PC-3 (cell line): ENCODE measurements at places on chromosomes 1 and 21.

GRCh38 chr1:9760824-9761223 lies 62.9 kb downstream of the CLSTN1 start:
- no peak for DNase-seq

- peak; percentile 93 for DNase-seq
These were observed 28.1 kb upstream of the RNF19B start for GRCh38 chr1:32992489-32993323.

GRCh38 chr1:29269382-29269781 lies 33.1 kb downstream of the PTPRU start:
- DNase-seq = no peak

- DNase-seq = no peak
These were observed 2.6 kb downstream of the RER1 start for GRCh38 chr1:2394220-2394619.

- DNase-seq = no peak
These were observed 48.7 kb upstream of the PLA2G4A start for GRCh38 chr1:186780076-186780475.

- DNase-seq = no peak
These were observed 14.4 kb upstream of the ZFP69B start for GRCh38 chr1:40435876-40436275.

- peak; percentile 81 for DNase-seq
These were observed 6.5 kb downstream of the KCNN3 start for GRCh38 chr1:154863315-154864174.

GRCh38 chr1:117128323-117129079 lies 7.0 kb upstream of the TRIM45 start:
- peak; percentile 72 for DNase-seq

- DNase-seq = peak; percentile 73
These were observed 131.9 kb upstream of the ATP1B1 start for GRCh38 chr1:168974611-168975010.

GRCh38 chr1:228172591-228173527 lies 7.3 kb downstream of the IBA57 start:
- no peak for DNase-seq

DNA sequence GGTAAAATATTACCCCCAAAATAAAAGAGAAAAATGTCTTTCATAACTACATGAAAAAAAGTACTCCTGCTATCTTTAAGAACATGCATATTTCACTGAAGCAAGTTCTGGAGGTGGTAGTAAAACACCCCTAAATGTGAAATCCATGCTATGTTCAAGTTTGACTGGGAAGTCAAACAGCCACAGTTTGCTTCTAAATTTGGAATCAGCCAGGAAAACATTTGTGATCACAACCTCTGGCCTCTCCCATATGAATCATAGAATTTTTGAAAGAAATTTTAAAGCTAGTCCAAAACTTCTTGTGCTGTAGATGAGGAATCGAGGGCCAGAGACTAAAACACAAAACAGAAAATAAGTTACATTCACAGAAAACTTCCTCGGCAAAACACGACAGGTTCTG lies 6.6 kb downstream of the SORT1 start:
- DNase-seq = peak; percentile 22

DNA sequence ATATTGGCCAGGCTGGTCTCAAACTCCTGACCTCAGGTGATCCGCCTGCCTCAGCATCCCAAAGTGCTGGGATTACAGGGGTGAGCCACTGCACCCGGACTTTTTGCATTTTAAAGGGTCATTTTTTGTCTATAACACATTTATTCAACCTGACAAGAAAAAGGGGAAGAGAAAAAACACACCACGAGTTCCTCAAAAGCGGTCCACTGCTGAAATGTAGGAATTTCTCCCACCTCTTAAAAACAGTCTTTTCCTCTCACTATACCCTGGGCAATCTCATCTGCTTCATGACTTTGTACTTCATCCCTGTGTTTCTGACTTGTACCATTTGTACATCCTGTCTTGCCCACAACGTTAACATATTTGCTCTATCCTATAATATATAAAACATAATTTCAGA lies 413.3 kb upstream of the PTBP2 start:
- no peak for DNase-seq

DNA sequence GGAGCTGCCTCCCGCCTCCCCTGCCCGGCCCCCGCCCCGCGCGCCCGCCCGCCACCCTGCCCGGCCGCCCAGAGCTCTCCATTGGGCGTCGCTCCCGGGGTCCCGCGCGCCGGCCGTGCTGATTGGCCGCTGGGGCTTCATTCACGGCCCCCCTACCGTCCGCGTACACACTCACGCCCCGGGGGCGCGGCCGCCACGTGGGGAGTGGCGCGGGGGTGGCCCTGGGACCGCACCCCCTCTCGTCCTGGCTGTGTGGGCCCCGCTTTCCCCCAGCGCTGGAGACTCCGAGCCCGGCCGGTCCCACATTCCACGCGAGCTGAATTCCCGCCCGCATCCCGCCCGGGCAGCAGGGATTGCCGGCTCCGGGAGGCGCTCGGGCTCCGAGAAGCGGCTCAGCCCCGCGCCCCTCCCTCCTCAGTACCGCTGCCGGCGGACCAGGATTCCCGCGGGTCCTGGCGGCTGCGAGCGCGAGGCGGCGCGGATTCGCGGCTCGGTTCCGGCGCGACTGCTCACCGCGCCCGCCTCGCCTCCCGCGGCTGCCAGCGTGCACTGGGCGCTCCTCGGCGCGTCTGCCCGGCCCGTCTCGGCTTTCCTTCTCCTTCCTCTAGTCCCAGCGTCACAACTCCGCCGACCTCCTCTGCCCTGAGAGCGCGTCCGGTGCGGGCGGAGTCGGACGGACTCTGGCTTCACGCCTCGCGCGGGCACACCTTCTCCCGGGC lies 450 bp upstream of the POU3F1 start:
- peak; percentile 58 for DNase-seq

DNA sequence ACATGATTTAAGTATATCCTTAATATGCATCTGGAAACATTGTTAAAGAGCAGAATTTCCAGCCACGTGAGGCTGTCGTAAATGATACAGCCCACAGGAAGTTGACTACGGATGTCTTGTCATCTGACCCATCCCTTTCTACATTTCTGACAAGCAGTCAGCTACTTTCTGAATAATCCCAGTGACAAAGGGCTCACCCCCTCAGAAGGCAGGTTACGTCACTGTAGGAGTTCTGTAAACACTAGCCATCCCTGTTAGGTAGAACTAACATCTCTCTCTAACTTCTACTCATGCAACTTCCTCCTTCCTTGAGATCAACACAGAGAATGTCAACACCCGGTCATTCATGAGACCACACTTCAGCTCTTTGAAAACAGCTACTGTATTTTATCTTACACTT lies 259.2 kb downstream of the GREM2 start:
- DNase-seq = peak; percentile 46

DNA sequence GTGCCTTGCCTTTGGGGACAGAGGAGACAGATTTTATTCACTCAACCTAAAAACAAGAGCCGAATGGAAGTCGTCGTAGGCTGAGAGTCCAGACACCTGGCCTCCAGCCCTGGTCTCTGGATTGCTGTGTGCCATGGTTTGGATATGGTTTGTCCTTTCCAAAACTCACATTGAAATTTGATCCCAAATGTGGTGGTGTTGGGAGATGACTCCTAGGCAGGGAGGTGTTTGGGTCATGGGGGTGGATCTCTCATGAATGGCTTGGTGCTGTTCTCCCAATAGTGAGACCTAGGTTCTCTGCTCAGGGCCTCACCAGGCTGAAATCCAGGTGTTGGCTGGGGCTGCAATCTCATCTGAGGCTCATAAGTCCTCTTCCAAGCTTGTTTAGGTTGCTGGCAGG lies 75.5 kb downstream of the FOXD2 start:
- DNase-seq = no peak

DNA sequence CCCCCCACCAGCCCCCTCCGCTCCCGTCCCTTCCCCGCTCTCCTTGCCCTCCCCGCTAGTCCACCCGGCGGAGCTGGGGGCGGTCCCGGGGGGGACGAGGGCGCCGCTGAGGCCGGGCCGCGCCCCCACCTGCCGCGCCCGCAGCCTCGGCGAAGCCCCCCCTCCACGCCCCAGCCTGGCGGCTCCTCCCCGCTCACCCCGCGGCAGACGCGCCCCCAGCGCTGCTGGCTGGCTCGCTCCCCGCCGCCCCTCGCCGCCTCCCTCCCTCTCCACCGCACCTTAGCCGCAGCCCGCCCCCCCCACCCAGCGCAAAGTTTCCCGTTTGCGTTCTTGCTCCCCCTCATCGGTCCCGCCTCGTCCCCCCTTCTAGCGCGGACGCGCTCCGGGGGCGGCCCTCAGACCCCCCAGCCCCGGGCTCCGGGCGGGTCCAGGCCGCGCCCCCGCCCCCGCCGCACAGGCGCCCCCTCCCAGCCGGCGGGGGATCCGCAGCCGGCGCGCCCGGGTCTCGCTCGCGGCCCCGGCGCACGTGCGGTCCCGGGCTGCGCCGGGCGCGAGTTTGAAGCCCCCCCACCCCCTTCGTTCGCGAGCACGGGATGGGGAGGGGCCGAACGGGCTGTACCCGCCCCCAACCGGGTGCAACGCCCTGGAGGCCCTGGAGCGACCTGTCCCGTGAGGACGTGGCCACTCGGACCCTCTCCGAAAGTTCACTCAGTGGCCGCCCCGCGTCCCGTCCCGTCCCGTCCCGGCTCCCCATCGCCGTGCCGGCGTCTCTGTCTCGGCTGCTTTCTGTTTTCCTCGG lies 623 bp downstream of the PTPRF start:
- peak; percentile 38 for DNase-seq

DNA sequence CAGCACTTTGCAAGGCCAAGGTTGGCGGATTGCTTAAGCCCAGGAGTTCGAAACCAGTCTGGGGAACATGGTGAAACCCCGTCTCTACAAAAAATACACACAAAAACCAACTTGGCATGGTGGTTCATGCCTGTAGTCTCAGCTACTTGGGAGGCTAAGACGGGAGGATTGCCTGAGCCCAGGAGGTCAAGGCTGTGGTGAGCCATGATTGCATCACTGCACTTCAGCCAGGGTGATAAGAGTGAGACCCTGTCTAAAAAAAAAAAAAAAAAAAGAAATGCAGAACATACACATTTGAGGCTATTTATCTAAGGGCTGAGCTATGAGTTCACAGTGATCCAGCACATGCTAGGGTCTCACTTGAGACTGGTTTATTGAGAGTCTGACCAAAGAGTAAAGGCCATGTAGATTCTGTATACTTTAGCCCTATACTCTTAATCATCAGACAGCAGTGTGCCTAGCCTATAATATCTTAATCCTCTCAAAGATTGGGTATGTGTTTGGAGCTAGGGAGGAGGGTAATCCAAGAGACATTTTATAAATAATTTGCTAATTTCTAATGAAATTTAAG lies 23.9 kb downstream of the RNF2 start:
- DNase-seq = no peak

- DNase-seq = no peak
These were observed 7.8 kb upstream of the TM2D1 start for GRCh38 chr1:61732726-61733125.

DNA sequence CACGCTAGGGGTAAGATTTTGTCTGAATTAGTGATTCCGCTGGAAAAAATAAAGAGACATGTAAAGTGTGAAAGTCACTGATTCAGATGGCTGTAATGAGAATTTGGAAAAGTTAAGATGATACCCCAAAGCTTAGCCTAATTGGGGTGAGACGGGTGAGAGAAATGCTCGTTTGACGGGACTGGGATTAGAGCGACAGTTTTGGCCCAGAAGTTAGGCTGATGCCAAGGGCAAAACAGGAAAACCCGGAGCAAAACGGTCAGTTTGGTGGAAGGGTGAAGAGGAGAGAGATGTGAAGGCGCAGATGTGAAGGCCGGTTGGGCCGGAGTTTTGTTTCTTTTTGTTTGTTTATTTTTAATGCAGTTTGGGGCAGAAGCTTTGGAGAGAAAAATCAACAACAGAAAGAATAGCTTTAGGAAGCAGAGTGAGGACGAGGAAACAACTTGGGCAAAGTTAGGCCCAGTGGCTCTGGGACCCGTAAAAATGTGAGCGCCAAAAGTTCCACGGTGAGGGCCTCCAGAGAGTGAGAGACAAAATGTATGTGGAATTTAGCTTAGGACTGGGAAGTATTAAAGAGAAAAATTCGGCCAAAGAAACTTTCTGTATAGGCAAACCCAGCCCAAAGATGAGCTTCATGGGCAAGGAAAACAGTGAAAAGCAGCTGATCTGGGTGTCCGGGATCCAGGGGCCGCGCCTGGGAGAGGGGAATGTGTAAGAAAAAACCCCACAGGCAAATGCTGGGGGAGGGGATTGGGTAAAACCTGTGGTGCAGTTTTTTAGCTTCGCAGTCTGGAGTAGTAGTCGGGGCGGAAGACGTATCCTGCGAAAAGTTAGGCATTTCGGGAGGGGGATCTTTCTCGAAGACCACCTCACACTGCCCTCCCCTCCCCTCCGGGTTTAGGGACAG lies 1.2 kb downstream of the DMRTA2 start:
- no peak for DNase-seq

GRCh38 chr21:15020797-15021196 lies 44.0 kb downstream of the NRIP1 start:
- DNase-seq = no peak

GRCh38 chr1:4550941-4551340 lies 103.5 kb upstream of the AJAP1 start:
- no peak for DNase-seq

GRCh38 chr1:196355206-196355786 lies 252.9 kb downstream of the KCNT2 start:
- peak; percentile 33 for DNase-seq

DNA sequence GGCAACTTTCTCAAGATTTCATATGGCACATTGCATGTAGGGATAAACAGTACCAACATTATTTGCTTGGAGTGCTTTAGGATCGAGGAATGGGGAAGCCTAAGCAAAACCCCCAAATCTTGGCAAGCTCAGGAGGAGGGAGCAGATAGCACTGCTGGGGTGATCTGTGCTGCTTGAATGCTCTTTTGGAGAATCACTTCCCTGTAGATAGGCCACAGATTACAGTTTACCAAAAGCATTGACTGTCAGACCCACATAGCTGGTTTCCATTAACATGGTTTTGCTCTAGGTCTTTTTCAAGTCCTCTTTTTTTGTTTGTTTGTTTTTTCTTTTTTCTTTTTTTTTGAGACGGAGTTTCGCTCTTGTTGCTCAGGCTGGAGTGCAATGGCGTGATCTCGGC lies 36.8 kb downstream of the OR13G1 start:
- DNase-seq = no peak
